Transverse colon (tissue), 4 donors: ENCODE measurements at places on chromosomes 3 and 15. TPM values are rescaled to one million over a fixed set of nuclear protein-coding genes. Genes with fewer than 3 reads are reported as not detected.

- H3K4me3 ChIP-seq = no peak overlapping the region
- H3K27ac ChIP-seq = peak overlapping the region; percentile 48
- H3K36me3 ChIP-seq = no peaks in the 10 kb centered on the region
- no peak for DNase-seq
- H3K4me1 ChIP-seq = no peaks in the 10 kb centered on the region
Observed at GRCh38 chr15:97786741-97787140, 173.8 kb upstream of the ARRDC4 start.

- H3K36me3 ChIP-seq = peaks cover 42% of the 10 kb centered on the region
- H3K4me3 ChIP-seq = no peak overlapping the region
- no peaks in the 10 kb centered on the region for H3K27me3 ChIP-seq
- no peak overlapping the region for H3K27ac ChIP-seq
Observed at GRCh38 chr3:184164648-184165330, 9.6 kb downstream of the DVL3 start.

- H3K27ac ChIP-seq = no peak overlapping the region
- no peak overlapping the region for H3K4me3 ChIP-seq
- DNase-seq = no peak
- H3K4me1 ChIP-seq = no peaks in the 10 kb centered on the region
- H3K27me3 ChIP-seq = no peaks in the 10 kb centered on the region
Observed at GRCh38 chr15:56038707-56039106, 45.3 kb upstream of the NEDD4 start.

The MNS1 gene
- 0.40 TPM for total RNA-seq

DNA sequence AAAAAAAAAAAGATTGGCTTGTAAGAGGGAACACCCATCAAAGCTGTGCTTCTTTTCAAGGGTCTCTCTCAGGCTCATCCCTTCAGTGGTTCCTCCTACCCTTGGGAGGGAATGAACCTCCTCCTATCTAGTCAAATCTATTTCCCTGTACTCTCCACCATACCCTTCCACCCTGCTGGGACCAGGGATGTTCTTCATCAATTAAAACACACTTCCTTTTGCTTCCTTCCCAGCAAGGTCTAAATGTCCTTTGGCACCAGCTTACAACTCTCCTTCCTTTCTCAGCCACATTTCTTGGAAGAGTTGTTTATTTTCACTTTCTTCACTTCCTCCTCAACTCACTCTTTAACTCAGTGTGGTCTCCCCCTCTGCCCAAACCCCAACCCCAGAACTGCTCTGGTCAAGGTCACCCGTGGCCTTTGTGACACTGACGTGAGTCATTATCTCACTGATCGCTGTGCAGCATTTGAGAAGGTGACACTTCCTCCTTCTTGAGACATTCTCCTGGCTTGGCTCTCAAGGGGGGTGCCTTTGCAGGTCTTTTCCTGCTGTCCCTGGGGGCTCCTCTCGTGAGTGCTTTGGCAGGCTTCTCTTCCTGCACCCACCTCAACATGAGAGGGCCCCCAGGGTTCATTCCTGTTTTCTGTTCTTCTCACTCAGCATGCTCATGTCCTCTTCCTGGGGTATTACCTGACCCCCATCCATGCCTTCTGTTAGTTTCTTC is 210.5 kb upstream of the TLE3 start:
- no peak overlapping the region for H3K4me3 ChIP-seq
- H3K27ac ChIP-seq = no peak overlapping the region
- no peak for DNase-seq
- no peaks in the 10 kb centered on the region for H3K36me3 ChIP-seq
- H3K4me1 ChIP-seq = no peaks in the 10 kb centered on the region

DNA sequence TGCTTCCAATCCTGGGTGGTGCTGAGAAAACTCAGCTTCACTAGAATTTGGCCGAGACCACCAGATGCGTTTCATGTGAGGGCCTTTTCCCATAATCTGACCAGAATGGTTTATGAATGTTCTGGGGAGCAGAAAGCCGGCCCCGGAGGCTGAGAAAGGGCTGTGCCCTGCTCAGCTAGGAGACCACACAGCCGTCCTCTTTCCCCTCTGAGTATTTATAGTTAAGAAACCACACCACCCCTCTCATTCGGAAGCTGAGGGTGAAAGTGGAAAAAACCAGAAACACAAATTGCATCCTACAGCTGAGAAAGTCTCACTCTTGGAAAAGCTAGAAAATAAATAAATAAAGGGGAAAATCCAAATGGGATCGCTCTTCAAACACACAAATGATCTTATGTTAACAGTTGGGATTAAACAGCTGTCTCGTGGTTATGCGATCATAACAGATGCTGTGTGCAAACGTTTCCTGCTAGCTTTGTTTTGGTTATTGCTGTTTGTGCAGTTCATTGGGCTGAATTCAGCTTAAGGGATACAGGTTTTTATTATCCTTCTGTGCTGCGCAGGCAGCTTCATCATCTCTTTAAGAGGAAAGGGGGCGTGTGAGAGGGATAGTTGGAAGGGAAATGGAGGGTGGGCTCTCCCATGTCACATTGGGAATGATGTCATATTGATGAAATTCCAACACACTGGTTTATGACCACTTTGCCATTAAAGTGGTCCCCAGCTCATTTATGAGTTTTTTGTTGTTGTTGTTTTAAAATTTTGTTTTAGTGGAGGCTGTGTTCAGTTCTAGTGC is 1026.2 kb upstream of the NR2F2 start:
- no peaks in the 10 kb centered on the region for H3K27me3 ChIP-seq
- peak overlapping the region; percentile 52 for H3K27ac ChIP-seq
- no peak for DNase-seq
- H3K4me3 ChIP-seq = no peak overlapping the region

The FOXB1 gene
- total RNA-seq = not detected

The NAA50 gene
- total RNA-seq = 59.7 TPM
